ENCODE measurements at places on chromosomes 2 and 18. TPM values are rescaled to one million over a fixed set of nuclear protein-coding genes. Genes with fewer than 3 reads are reported as not detected.

DNA sequence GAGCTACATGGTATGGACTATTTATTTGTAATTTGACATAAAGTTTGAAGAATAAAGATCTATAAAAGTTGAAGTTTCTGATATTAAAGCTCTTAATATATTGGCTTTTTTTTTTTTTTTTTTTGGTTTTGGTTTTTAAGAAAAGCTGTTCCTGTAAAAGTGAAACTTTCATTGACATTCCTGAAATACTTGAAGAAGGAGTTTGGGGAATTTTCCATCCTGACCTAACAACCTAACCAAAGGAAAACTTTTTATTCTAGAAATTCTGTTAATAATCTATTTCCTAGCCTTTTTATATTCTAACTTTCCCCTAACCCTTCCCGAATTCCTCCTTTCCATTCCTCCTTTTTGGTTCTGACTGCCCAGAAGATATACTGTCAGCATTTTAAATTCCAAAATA is 83.7 kb downstream of the ACSL3 start:
- no peak for DNase-seq

- no peak for DNase-seq
These were observed 707.9 kb upstream of the ID2 start for GRCh38 chr2:7973801-7974480.

- DNase-seq = no peak
These were observed 24.9 kb downstream of the CCBE1 start for GRCh38 chr18:59672235-59672711.

- no peak for DNase-seq
These were observed 10.7 kb downstream of the RBM43 start for GRCh38 chr2:151251012-151251411.

DNA sequence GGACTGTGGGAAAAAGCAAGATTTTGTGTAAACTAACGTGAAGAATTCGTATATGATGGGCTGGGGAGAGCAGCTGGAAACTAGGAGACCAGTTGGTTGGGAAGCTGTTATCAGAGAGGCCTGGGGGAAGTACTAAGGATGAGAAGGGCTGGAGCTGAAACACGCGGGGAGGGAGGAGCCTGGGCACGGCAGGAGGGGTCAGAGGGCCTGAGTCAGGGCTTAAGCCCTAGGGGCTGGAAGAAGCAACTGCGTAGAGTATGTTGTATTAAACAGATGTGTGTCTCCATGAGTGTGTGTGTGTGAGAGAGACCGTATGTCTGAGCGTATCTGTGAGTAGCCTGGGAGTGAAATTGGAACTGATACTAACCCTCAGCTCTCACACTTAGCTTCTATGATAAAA is 8.4 kb downstream of the POMC start:
- DNase-seq = no peak

DNA sequence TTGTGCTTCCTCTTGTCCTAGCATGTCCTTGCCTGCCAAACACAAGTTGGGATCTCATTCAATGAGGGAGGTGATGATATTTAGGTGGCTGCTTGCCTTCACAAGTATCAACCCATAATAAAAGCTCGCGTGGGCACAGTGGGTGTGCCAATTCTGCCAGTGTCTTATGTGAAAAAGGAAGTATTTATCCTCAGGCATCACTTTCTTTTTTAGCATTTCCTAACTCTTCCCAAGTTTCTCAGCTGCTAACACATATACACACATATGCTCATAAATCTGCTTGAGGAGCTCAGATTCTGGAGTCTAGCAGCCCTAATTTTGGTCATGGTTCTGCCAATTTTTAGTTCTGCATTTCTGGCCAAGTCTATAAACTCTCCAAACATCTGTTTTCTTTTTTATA is 319.5 kb upstream of the HNMT start:
- no peak for DNase-seq

The TSPYL6 gene
- not detected for total RNA-seq

The FSHR gene
- not detected for total RNA-seq

DNA sequence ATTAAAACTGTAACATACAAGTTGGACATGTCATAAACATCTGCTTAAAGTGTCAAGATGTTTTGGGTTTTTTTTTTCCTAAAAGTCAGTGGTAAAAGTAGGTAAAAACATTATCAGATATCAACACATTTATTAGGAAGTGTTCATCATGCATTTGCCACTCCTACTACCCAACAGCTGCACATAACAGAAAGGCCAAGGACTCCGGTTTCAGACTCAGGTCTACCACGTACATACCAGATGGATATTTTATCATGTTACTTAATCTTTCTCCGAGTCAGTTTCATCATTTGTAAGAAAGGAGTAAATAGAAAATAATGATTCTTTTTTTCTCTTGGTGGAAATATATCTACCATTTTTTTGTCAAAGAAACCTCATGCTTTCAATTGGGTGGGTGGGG is 192.3 kb downstream of the UBE2E3 start:
- no peak for DNase-seq

GRCh38 chr2:1045109-1045508 is 94.5 kb downstream of the SNTG2 start:
- DNase-seq = no peak

The LPIN2 gene
- 34.8 TPM for total RNA-seq

- DNase-seq = no peak
These were observed 1.0 kb downstream of the IL1A start for GRCh38 chr2:112783187-112783714.

The GKN1 gene
- total RNA-seq = not detected

DNA sequence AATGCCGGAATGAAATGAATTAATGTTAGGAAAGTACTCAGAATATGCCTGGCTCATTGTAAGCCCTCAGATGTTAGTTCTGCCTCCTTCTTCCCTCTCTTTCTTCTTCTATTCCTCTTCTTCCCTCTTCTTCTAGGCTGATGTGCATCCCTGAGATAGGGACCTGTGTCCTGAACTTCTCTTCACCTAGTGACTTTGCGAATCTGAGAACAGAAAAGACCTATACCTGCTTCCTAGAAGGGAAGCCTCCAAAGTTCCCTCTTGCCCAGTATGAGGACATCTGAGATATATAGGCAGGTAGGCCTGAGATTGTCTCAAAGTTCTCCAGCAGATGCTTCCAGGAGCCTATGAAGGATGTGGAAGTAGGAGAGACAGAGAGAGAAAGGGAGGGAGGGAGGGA is 8.1 kb upstream of the CYP27A1 start:
- no peak for DNase-seq

DNA sequence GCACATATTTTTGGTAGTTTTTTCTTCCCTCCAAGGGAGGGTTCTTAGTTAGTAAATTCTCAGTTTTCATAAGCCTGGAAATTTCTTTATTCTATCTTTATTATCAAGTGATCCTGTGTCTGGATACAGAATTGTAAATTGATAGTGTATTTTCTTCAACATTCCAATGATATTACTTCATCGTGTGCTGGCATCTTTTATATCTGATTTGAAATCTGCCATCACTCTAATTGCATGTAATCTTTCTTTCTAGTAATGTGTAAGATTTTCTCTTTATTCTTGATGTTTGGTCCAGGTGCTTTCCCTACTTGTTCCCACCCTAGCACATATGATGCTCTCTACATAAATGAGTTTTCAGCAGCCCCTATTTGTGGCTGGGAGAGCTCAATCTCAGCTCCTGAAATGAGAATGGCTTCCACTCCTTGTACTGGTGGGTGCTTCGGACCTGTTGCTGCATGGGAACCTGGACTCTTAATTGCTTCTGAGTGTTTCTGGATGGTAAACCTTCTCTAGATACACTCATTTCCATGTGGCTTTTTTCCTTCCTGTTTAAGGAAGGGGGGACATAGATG is 102.7 kb downstream of the SMIM21 start:
- DNase-seq = no peak

The KCNG2 gene
- 0.23 TPM for total RNA-seq

The CCDC85A gene
- total RNA-seq = 5.6 TPM

DNA sequence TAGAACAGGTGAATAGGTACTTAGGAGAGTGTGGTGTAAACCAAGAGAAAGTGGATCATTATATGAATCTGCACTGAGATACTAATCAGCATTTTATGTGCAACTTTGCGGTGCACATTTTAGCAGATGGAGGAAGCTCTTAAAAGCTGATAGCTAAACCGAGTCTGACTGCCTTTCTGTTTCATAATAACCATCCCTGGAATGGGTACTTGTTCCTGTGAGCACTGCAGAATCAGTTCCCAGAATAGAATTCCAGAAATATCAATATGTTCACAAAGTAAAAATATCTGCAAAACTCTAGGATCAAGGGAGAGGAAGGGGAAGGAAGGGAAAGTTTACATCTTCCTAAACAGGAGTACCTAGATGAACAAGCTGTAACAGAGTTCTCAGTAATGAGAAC is 432.2 kb upstream of the HNRNPA3 start:
- DNase-seq = no peak

DNA sequence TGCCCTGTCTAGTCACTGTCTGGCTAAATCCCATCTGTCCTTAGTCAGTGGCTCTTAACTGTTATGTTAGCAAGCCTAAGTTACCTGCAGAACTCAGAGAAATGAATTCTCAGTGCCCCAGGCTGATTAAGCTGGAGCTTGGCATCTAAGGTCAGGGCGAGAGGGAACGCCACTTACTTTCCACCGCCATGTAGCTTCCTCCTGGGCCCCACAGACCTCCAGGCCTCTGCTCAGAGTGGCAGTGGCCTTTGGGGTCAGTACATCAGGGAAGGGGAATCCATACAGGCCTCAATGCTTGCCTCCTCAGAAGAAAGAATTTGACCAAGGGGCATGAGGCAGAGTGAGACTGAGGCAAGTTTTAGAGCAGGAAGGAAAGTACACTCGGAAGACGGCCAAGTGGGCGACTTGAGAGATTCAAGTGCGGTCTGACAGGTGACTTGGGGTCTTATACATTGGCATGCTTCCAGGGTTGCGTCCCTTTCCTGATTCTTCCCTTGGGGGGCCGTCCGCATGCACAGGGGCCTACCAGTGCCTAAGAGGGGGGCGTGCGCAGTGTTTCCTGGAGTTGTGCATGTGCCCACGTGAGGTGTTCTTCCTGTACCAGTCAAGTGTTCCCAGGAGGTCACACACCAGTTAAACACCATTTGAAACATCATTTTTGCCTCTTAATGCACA is 64.1 kb downstream of the EMILIN2 start:
- no peak for DNase-seq

The DDX1 gene
- total RNA-seq = 77.7 TPM

The SRD5A2 gene
- total RNA-seq = not detected

DNA sequence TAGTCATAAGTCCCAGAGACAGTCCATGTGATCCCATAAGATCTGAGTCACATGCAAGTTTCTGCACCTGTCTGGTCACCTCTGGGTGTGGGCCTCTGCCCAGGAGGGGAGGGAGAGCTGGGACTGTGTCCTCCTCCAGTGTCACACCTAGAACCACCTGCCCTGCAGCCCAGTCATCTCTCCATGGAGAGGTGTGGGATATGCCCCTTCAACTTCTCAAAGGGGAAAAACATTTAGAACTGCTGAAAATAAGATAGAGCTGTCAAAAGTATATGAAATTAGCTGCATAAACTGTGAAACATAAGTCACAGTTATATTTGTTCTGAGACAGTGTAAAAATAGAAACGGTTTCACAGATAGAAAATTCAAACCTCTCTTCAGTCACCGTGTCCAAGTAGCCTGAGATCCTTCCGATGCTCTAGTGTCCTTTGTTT is 55.4 kb downstream of the NGEF start:
- DNase-seq = no peak

- peak; percentile 81 for DNase-seq
These were observed 110.0 kb upstream of the RASGRP3 start for GRCh38 chr2:33366473-33366872.

GRCh38 chr2:121777699-121778058 is 22.2 kb downstream of the TSN start:
- no peak for DNase-seq

DNA sequence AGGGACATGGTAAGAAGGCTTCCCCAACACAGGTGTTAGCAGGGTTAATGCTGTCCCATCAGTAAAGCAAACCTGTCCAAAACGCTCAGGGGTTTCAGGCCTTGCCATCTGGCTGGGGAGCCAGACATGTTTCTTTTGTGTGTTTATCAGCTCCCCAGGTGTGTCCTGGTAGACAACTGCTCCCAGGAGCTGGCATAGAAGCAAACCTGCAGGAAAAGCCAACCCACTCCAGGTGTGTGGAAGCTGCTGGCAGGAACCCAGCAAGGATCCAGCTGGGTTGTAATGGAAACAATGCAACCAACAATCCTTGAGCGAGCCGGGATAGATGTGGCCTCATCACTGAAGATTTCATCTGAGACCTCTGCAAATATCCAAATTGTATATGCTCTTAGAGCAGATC is 123.1 kb downstream of the RAB3GAP1 start:
- DNase-seq = no peak

DNA sequence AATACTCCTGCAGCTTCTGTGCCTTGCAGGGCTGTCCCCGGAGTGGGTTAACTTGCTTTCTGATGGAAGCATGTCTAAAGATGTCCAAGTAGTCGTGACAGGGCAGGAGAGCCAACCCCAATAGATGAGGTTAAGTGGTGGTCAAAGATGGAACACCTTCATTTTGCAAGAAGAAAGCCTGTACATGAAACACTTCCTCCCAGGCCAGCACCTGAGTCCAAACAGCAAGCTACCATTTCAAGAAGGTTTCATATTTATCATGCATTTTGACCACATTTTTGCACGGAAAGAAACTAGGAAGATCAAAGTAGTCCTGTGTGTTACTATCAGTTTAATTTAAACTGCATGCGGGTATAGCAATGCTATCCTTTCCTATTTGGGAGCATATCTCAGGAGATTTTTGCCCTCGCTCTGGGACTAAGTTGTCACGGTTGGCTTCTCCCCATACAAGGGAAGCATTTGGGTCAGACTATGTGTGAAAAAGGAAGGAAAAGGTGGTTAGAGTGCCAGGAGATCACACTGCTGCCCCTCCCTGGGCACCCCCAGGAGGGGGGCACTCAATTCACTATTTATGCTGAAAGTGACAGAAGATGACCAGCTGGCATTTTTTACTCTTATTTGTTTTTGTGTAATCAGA is 187.6 kb downstream of the ZNF521 start:
- DNase-seq = no peak

- no peak for DNase-seq
These were observed 119.4 kb downstream of the COPS8 start for GRCh38 chr2:237205043-237205541.

The CLEC4F gene
- 0.72 TPM for total RNA-seq

DNA sequence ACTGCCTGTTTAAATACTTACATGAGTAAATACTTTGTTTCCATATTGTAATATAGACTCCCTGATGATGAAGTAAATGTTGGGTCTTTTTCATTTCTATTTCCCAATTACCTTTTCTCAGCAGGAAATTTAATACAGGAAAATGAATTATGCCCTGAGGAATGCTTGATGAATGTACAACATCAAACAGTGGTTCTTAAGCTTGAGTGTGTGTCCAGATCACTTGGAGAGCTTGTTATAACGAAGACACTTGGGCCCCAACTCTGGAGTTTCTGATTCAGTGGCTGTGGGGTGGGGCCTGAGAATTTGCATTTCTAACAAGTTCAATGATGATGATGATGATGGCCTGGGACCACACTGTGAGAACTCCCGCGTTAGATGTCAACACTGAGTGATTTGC is 7.1 kb upstream of the ME2 start:
- no peak for DNase-seq

DNA sequence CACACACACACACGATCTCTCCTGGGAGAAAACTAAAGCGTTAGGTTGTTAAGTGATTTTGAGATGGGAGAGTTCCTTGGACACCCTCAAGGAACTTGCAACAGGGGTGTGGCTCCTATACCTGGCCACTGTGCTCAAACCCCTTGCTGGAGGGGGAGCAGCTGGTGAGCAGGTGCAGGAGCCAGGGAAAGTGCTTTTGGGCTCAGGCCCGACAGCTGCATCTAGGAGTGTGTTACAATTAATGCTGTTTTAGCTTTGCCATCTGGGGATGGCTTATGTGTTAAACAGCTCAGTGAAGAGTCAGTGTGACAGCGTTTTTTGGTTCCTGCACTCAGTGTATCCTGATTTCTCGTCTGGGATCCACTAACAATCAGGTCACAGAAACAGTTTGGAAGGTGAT is 510.8 kb downstream of the TRIB2 start:
- DNase-seq = no peak
